ENCODE measurements at places on chromosomes 2 and 18. TPM values are rescaled to one million over a fixed set of nuclear protein-coding genes. Genes with fewer than 3 reads are reported as not detected.

The KRTCAP3 gene
- 0.51 TPM for polyA plus RNA-seq

DNA sequence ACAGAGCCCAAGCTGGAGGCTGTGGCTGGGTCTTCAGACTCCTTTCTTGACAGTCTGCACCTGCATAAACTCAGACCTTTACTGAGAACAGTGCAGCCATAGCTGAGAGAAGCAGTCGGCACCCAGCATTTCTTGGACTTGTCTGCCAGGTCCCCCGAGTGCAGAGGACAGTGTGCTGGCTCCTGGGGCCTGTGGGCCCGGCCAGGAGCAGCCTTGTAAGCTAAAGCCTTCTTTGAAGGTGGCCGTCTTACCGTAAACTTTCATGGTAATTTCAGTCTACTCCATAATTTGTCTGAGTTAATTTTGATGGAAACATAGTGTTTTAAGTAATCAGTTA, 70.9 kb downstream of the LRRFIP1 start:
- DNase-seq: no peak

- DNase-seq: no peak
Measured at GRCh38 chr2:241189856-241190201, 1.4 kb downstream of the ANO7 start.

The FEV gene
- not detected for polyA plus RNA-seq

DNA sequence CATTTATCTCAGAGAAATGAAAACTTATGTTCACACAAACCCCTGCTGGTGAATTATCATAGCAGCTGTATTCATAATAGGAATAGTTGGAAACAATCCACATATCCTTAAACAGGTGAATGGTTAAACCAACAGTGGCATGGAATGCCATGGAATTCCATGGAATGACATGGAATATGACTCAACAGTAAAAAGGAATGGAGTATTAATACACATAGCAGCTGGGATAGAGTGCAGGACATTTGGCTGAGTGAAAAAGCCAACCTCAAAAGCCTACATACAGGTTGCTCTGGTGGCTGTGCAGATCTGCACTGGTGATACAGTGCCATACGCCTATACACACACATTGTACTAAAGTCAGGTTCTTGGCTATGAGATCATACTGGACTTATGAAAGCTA, 69.5 kb downstream of the FAM168B start:
- DNase-seq: no peak
